ENCODE measurements at places on chromosomes 11 and 22.

- no peak for DNase-seq
Observed at GRCh38 chr11:56950510-56950909, 38.2 kb upstream of the OR5AK2 start.

DNA sequence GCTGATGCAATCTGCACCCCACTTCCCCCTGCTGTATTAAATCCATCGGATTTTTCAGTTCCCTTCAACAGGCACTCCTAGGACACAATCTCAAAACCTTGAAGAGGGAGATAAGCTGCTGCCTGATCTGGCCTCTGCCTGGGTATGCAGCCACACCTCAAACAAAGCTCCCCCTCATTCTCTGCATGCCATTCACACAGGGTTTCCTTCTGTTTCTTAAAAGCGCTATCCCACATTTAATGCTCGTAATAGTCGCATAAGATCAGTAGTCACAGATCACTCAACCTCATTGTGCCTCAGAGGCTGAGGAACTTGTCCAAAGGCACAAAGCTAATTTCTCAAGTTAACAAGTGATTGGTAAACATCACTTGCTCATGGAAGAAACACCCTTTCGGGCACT is 34.0 kb downstream of the UQCR10 start:
- no peak for DNase-seq

- DNase-seq: no peak
Observed at GRCh38 chr22:42022162-42022847, 23.7 kb downstream of the WBP2NL start.

DNA sequence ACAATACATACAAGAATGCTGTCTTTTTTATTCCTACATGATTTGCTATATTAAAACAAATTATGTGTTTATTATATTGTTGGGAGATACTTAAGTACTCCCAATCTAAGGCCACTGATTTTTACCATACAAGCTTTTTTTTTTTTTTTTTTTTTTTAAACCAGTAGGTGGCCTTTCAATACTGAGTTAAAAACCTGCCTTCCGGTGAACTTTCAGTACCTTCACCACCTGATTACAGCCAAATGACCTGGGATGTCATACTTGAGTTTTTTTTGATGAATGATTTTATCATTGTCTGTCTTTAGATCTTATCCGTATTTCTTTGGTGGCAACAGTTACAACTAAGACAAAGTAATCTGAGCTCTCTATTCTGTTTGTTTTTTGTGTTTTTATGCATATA is 94.0 kb upstream of the FOLH1 start:
- DNase-seq: no peak

GRCh38 chr11:78786086-78786485 is 211.4 kb upstream of the NARS2 start:
- no peak for DNase-seq

GRCh38 chr22:31077681-31078080 is 3.4 kb upstream of the SMTN start:
- no peak for DNase-seq

DNA sequence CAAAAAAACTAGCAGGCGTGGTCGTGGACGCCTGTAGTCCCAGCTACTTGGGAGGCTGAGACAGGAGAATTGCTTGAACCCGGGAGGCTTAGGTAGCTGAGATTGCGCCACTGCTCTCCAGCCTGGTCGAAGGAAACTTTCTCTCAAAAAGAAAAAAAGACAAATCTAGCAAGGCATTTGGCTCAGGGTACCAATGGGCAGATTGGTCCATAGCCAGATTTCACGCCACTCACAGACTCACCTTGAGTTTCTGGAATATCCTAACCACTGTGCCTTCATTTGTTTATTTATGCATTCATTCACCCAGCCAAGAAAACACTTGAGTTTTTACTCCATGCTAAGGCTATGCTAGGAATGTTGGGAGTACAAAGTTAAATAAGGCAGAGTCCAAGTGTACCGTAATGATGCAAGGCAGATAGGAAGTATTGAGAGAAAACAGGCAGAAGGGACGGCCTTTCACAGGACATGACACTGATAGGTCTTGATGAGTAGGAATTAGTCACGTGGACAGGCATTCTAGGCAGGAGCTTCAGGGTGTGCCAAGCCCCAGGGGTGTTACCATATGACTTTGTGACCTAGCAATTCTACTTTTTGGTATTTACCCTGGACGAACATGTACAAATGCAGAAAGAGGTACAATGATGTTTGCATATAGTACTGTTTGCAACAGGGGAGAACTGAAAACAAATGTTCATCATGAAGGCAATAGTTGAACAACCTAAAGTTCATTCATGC is 3.0 kb upstream of the PACSIN3 start:
- no peak for DNase-seq
